Activated T-helper 9 cell treated with anti-CD3 and anti-CD28 coated beads, Interleukin-2, amount 50 U/mL, for 16 hours (primary cell): ENCODE measurements at places on chromosomes 1 and 21.

GRCh38 chr1:228963795-228964177 lies 228.5 kb downstream of the RHOU start:
- DNase-seq = no peak

- DNase-seq = no peak
Measured at GRCh38 chr1:52288286-52288685, 77.7 kb downstream of the CC2D1B start.

DNA sequence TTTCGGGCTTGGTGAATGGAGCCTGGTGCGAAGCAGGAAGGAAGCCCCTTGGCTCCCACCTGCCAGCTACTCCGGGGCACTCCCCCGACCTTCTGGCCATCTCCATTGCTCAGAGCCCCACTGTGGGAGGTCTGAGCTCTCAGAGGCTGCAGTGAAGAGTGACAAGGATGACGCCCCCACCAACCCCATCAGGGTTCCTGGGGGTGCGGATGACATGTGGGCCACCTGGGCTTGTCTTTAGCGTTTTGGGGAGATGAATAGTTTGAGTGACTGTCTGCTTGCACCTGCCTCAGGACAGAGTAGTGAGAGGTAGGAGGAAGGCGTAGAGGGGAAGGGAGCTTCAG lies 43.2 kb upstream of the LBR start:
- DNase-seq = no peak

DNA sequence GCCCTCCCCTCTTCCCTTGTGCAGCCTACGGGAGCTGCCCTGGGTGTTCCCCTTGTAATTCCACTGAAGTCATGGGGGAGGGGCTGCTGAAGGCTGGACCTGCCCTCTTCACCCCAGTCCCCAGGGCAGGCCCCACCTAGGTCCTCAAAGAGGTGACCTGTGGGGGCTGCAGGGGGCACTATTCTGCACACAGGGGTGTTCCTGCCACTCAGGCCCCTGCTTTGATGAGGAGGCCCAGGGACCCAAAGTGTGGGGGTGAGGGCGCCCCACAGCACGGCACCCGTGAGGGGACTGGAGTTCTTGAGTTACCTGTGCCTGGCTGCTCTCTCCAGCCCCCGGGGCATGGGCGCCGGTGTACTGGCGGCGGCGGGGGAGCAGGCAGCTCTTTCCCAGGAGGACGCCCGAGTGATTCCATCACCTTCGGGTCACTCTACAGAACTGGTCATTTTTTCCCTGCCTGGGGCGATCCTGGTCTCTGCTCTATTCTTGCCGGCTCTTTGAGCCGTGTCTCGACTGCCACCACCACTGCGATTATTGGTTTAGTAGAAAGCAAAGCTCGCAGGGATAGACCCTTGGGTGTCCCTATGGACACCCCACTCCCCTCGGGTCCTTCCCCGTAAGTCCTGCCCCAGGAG lies 6.9 kb upstream of the PRDM16 start:
- DNase-seq = no peak

GRCh38 chr1:183634429-183635065 lies 1.0 kb downstream of the ARPC5 start:
- DNase-seq = no peak

GRCh38 chr1:79741720-79742421 lies 735.3 kb upstream of the ADGRL4 start:
- no peak for DNase-seq

- DNase-seq = no peak
Measured at GRCh38 chr21:46556802-46557201, 48.1 kb downstream of the S100B start.

GRCh38 chr1:93905734-93906133 lies 3.5 kb downstream of the GCLM start:
- DNase-seq = no peak

DNA sequence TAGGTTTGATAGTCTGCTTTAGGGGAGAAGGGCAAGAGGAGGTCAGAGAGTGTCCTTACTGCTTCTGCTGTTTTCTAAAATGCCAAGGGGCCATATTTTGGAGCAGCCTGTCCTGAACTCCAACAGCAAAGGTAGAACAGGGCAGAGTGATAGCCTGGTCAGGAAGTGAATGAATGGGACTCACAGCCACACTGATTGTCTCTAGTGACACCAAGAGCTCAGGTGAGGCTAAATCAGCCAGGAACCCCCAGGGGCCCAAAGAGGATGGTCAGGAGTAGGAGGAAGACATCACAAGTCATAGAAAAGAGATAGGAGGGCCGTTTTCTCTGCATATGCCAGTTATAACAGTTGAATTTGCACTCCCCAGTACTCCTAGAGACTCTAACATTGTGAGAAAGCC lies 97.4 kb upstream of the DUSP10 start:
- no peak for DNase-seq

DNA sequence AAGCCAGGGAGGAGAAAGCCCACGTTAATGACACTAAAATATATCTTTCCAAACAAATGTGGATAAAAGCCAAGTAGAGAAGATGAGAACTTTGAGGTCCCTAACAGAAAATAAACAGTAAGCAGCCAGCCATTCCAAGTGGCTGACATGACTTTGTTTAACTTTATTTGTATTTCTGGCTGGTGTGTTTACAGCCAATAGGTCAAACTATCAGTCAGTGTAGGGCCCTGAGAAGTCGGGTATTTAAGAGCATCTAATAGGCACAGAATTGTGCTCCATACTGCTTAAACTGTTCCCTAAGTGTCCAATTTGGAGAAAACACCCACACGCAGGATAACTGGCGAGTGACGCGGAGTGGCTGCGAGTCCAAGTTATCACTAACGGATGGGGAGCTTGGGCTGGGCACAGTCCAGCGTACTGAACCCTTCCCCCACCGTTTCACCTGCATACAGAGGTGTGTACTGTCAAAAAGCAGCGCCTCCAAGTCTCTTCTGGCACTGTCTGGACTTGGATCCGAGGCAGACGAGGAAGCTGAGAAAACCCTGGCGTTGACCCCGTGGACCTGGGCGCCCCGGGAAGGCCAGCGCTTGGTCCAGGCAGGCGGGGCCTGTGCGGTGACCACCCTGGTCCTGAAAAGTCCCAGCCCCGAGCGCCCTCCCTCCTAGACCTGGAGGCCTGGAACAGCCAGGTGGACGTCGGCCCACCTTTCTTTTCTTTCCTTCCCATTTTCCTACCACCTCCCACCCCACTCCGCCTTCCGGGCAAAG lies 662 bp upstream of the LGALS8 start:
- DNase-seq = no peak

DNA sequence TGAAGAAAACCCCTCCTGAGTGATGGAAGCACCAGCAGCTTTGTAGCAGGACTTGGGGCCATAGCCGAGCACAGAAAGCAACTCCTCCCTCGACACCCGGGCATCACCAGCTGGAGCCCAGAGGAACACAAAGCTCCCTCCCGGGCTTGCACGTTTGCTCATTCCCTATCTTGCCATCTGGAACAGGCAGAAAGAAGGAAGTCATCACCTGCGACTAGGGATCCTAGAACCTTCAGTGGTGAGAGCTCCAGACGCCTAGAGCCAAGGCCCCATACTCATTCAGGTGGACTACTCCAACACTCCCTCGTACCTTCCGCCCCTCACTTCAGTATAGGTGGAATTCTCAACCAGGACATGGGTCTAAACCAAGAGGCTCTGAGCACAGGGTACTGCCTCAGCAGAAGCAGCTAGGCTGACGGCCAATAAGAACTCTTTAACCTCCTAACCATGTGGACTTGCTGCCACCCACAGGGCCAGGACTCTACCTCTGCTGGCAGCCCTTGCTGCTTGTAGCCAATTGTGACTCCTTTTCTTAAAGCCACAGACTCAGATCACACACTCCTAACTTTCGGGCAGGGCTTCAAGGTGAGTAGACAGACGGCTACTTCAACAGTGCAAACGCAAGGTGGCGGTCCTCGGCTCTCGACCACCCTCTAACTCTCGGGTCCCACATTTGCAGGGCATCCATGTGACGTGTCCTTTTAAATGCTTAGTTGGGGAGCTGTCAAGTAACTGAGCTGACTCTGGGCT lies 65.4 kb downstream of the NPHP4 start:
- no peak for DNase-seq

DNA sequence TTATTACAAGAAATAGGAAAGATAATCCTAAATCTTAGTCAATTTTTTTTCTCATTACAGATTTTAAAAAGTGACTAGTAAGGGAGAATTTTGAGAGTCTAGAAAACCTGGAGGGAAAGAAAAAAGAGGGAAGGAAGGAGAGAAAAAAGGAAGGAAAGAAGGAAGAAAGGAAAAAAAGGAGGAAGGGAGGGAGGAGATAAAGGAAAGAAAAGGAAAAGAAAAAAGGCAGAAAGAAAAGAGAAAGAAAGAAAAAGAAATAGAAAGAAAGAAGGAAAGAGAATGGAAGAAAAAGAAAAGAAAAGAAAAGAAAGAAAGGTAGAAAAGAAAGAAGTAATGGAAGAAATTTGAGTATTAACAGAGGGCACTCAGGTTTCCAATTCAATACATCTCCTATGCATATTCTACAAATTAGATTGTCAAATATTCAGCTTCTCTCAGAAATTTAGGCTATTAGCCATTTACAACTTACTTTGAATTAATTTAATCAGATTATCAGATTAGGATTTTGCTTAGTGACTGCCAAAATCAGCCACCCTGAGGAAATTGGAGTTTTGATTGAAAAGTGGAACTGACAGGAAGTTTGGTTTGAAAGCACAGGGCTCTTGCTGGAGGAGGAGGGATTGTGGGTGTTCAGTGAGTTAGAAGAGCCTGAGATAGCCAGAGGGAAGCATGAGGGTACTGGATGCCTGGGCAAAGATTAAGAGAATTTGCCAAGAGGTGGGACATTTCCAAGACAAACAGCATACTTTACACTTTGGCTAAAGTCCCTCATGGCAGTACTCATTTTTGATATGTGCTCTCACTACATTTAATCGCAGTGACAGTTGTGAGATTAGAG lies 677.8 kb downstream of the USP25 start:
- DNase-seq = no peak

DNA sequence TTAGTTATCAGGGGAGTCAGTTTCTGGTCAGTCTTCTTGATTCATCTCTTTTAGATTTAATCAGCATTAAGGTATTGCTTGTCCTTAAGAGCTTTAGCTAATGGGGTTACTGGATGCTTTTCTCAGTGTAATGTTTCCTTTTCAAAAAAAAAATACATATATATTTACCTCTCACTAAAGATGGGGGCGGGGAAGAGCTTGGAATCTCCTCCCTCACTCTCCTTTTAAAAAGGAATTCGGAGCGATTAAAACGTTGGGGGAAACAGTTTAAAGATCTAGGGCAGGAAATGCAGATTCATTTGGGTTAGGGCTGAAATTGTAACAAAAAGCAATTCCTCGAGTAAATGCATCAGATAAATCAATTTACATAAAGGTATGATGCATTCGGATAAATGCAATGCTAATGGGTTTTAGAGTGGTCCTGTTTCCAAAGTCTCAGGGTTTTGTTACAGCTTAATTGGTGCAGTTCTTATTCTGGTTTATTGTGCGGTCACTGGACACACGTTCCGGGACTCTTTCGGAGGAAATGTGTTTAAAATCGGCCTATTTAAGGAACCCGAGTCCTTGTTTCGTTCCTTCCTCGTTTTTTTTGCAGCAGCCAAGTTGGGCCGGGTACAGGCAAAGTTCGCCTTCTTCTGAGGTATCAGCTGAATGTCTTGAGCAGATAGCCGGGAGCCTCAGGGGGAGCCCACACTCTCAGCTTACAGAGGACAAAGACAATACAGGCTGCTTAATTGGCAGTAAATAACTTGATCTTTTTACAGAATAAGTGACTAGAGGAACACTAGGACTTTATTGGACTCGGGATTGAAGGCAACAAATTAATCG lies 1.6 kb downstream of the LMO4 start:
- DNase-seq = no peak

DNA sequence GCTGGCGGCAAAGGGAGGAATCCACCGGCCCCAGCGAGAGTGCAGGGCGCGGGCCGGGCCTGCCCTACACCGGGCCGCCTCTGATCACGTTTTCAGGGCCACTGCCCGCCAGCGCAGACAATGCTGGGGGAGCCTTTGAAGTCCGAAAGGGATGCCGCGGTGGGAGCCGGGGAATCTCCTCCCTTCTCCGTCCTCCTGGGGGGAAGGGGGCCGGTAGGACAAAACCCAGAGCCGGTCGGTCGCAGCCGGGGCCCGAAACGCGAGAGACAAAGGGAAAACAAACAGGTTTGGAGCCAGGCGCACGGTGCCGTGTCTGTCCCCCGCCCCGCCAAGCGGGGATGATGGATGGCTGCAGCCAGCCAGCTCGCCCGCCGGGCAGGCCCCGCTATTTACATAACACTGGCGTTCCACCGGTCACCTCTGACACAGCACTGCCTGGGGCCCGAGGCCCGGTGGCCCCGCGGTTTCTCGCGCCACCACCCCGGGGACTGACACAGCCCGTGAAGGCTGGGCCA lies 92.0 kb downstream of the CASZ1 start:
- DNase-seq = no peak

GRCh38 chr1:106268070-106268469 lies 788.4 kb upstream of the PRMT6 start:
- DNase-seq = no peak

GRCh38 chr1:37901191-37901892 lies 42.0 kb upstream of the MTF1 start:
- no peak for DNase-seq

- DNase-seq = no peak
Measured at GRCh38 chr1:206716870-206717673, 32.4 kb downstream of the MAPKAPK2 start.

DNA sequence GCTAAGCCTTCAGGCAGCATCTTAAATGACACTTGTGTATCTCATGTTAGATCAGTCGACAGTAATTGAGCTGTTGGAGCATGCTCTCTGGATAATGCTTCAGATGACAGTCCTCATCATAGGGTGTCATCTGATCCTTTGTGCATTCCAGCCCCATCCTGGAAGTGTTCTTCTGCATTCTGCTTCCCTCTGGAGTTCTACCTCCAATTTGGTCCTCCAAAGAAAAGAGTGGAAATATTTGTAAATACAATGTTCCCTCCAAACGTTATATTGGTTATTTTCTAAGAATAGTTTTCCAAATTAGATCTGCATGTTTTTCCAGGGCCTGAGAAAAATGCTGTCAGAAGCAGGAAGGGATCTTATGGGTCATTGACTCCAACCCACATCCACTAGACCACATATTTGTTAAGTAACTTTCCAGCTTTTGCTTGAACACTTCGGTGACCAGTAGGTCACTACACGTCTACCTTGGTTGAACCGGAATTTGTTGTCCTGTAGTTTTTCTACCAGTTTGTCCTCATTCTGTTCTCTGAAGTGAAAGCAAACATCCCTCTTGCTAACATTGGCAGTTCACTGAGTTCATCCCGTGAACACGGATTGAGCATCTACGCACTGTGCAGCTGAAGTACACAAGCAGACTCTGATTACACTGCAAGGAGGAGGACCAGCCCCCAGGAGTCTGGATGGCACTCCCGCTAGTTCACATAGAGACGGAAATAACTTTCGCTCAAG lies 136.0 kb downstream of the TLR5 start:
- no peak for DNase-seq

DNA sequence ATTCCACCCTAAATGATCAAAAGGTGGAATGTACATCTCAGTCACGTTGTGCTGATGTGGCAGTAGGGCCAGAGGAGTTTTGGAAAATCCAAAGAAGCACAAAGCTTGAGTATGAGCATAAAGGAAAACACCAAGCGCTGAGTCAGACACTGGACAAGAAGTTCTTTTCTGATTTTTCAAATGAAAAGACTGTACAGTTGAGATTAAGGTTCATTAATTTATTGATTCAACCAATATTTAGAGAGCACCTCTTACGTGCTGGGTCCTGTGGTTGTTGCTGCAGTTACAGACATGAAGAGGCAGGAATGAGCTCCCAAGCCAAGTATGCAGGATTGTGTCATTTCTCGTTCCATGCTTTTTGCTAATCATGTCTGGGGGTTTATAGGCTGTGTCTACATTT lies 28.9 kb upstream of the APP start:
- no peak for DNase-seq
